Upper lobe of left lung (tissue), 6 donors: ENCODE measurements at places on chromosomes 2 and 18. TPM values are rescaled to one million over a fixed set of nuclear protein-coding genes. Genes with fewer than 3 reads are reported as not detected.
A peak's percentile ranks its signal among the peaks of the same experiment; 100 is the strongest.

DNA sequence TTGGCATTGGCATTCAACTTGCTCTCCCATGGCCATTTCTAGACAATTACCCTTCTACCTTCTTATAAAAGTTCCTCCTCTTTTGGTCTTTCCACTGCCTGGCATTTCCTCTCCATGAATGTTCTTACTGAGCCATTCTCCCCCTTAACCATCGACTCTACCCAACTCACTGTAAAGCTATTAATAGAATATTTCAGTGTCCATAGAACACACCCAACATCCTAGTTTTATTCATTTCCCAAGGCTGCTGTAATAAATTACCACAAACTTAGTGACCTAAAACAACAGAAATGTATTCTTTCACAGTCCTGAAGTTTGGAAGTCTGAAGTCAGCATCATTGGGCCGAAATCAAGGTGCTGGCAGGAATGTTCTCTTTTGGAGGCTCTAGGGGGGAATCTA is 170.0 kb upstream of the ATP5MC3 start:
- no peaks in the 10 kb centered on the region for H3K36me3 ChIP-seq
- no peak overlapping the region for H3K27ac ChIP-seq
- no peaks in the 10 kb centered on the region for H3K27me3 ChIP-seq
- DNase-seq: no peak
- no peaks in the 10 kb centered on the region for H3K4me1 ChIP-seq

- H3K27me3 ChIP-seq: no peaks in the 10 kb centered on the region
- H3K4me3 ChIP-seq: no peak overlapping the region
- H3K4me1 ChIP-seq: peaks cover 62% of the 10 kb centered on the region
- DNase-seq: no peak
Observed at GRCh38 chr2:105795575-105795934, 50.8 kb downstream of the NCK2 start.

DNA sequence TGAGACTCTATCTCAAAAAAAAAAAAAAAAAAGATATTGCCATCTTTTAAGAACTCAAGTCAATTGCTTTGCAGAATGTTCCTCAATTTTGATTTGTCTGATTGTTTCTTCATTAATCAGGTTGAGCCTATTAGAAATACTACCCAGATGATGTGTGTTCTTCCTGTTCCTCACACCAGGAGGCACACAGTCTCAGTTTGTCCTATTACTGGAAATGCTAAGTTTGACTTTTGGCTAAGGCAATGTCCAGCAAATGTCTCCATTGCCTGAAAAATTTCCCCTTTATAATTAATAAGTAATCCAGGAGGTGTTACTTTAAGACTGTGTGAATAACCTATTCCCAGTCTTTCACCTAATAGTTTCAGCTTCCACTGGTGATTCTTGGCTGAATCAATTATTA is 28.4 kb downstream of the BOLA3 start:
- H3K27ac ChIP-seq: no peak overlapping the region
- no peaks in the 10 kb centered on the region for H3K27me3 ChIP-seq
- H3K4me1 ChIP-seq: no peaks in the 10 kb centered on the region
- DNase-seq: no peak
- no peaks in the 10 kb centered on the region for H3K36me3 ChIP-seq

DNA sequence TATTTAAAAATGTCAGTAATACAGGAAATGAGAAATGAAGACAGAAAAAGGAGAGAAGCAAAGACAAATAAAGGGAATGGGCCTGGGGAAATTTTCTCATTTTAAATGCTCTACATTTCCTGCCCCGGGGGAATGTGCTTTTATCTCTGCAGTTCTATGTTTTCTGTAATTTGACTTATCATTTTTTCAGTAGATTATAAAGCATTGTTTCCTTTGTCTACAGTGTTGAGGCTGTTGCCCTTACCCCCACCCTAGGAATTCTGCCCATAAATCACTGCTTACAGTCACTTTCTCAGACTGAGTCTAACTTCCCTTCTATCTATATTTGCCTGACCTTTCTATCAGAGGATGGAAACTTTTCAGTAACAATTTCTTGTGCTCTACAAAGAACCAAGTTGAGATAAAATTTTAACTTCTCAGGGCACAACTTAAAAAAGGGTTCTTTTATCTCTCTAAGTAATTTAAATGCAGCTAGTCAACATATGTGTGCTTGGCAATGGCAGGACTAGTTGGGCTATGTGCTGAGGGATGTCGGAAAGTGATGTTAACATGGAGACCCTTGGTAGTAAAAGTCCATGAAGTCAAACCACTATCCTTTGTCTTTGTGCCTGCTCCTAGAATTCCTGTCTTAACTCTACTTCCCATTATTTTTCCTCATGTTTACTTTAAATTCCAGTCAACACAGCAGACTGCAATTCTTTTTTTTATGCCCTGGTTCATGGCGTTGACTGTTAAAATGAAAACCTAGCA is 146.5 kb upstream of the MMADHC start:
- H3K27me3 ChIP-seq: no peaks in the 10 kb centered on the region
- no peak for DNase-seq
- H3K4me1 ChIP-seq: no peaks in the 10 kb centered on the region
- H3K36me3 ChIP-seq: no peaks in the 10 kb centered on the region

DNA sequence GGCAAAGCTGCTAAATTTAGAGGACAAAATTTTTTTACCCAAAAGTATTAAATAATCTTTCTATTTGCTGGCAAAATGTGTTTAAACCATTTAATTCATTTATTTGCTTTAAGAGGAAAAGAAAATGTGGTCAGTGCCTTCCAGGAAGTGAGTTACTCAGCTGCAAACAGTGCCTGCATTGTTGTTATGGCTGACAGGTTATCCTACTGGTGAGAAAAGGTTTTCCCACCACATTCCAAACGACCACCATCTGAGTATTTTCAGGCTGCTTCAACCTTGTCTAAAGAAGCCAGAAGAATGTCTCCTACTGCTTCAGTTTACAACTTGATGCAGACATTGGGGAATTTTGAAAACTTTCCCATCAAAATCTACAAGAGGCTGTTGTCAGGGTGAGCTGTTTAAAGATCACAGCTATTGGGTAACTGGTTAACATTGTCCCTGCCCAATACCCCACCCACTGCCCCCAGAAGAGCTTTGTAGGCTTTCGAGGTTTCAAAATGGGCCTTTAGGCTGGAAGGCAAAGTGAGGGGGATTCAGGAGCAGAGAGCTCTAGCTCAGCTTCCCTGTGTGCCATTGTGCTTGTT is 461.3 kb upstream of the FANCL start:
- no peak overlapping the region for H3K27ac ChIP-seq
- no peak overlapping the region for H3K4me3 ChIP-seq
- no peaks in the 10 kb centered on the region for H3K36me3 ChIP-seq
- H3K27me3 ChIP-seq: no peaks in the 10 kb centered on the region
- no peak for DNase-seq
- no peaks in the 10 kb centered on the region for H3K4me1 ChIP-seq

GRCh38 chr2:21646345-21646744 is 522.6 kb downstream of the TDRD15 start:
- no peak overlapping the region for H3K4me3 ChIP-seq
- no peaks in the 10 kb centered on the region for H3K36me3 ChIP-seq
- H3K4me1 ChIP-seq: no peaks in the 10 kb centered on the region
- no peak for DNase-seq
- H3K27me3 ChIP-seq: no peaks in the 10 kb centered on the region

- no peaks in the 10 kb centered on the region for H3K36me3 ChIP-seq
- H3K27me3 ChIP-seq: no peaks in the 10 kb centered on the region
- DNase-seq: no peak
- H3K27ac ChIP-seq: no peak overlapping the region
- no peak overlapping the region for H3K4me3 ChIP-seq
Observed at GRCh38 chr2:26532301-26533250, 54.7 kb upstream of the OTOF start.

- H3K4me1 ChIP-seq: peaks cover 19% of the 10 kb centered on the region
- H3K27me3 ChIP-seq: no peaks in the 10 kb centered on the region
- peak overlapping the region; percentile 48 for H3K27ac ChIP-seq
- no peak for DNase-seq
Observed at GRCh38 chr2:241088376-241088775, 13.7 kb downstream of the MTERF4 start.

- peaks cover 56% of the 10 kb centered on the region for H3K36me3 ChIP-seq
- H3K4me1 ChIP-seq: peaks cover 41% of the 10 kb centered on the region
- H3K27me3 ChIP-seq: no peaks in the 10 kb centered on the region
Observed at GRCh38 chr2:96267159-96267971, 1.3 kb downstream of the CIAO1 start.

DNA sequence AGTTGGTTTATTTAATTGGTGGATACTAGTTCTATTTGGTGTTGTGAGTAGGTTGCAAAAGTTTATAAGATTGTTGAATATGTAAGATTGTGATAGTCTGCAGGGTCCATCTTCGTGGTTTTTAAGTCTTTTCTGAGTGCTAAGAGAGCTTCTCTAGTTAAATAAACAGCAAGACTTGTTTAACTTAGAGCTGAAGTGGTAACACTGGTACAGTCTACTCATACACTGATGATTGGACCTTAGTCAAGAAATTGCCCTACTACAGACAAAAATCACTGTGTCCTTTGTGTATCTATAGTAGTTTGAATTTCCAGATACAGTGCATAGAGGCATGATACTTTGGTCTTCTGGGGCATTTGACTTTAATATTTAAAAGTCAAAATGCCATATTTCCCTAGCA is 94.6 kb downstream of the PHLPP1 start:
- peaks cover 8% of the 10 kb centered on the region for H3K4me1 ChIP-seq
- H3K27ac ChIP-seq: no peak overlapping the region
- H3K4me3 ChIP-seq: no peak overlapping the region

DNA sequence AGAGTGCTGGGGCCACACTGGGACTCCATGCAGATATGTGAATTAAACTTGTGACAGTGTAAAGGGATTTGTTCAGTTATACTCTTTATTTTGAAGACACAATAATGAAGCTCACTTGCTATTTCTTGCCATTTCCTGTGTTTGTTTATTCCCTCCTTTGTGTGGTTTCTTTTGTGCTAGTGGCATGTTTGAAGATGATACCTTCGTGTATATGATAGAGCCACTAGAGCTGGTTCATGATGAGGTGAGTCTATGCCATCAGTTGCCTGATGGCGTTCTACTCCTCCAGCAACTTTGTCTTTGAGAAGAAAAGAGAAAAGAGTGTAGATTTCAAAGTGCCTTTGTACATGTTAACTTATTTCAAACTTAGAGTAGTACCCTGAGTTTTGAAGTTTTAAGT is 99.2 kb upstream of the FAM237A start:
- H3K4me1 ChIP-seq: no peaks in the 10 kb centered on the region
- H3K4me3 ChIP-seq: no peak overlapping the region
- no peaks in the 10 kb centered on the region for H3K27me3 ChIP-seq
- H3K36me3 ChIP-seq: no peaks in the 10 kb centered on the region
- H3K27ac ChIP-seq: no peak overlapping the region

DNA sequence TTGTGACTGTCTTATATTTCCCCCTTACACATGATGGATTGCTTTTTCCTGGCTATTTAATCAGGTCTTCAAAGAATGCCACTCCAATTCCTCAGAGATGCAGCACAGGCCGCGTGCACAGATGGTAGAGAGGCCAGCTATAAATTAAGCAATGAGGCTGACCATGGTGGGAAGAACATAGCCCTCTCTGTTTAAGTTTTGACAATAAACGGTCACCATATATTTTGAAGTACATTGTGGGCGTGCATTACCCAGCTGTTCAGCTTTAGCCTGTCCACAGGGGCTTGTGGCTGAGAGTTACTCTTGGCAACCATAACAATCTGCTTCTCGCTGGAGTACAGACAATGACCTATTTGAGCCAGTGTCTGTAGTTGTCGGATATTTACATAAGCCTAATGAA is 730.8 kb downstream of the DCC start:
- no peak overlapping the region for H3K4me3 ChIP-seq
- H3K27me3 ChIP-seq: no peaks in the 10 kb centered on the region
- no peaks in the 10 kb centered on the region for H3K36me3 ChIP-seq
- H3K27ac ChIP-seq: no peak overlapping the region
- no peak for DNase-seq

The CHRNG gene
- not detected for total RNA-seq

The SPHKAP gene
- not detected for total RNA-seq

The ALPG gene
- 0.91 TPM for total RNA-seq

The MOGAT1 gene
- total RNA-seq: 1.2 TPM

The SP100 gene
- total RNA-seq: 260 TPM

The CPLX4 gene
- total RNA-seq: not detected
